ENCODE measurements at places on chromosomes 3 and 15.

- DNase-seq: no peak
Observed at GRCh38 chr15:98160236-98160635, 199.7 kb downstream of the ARRDC4 start.

DNA sequence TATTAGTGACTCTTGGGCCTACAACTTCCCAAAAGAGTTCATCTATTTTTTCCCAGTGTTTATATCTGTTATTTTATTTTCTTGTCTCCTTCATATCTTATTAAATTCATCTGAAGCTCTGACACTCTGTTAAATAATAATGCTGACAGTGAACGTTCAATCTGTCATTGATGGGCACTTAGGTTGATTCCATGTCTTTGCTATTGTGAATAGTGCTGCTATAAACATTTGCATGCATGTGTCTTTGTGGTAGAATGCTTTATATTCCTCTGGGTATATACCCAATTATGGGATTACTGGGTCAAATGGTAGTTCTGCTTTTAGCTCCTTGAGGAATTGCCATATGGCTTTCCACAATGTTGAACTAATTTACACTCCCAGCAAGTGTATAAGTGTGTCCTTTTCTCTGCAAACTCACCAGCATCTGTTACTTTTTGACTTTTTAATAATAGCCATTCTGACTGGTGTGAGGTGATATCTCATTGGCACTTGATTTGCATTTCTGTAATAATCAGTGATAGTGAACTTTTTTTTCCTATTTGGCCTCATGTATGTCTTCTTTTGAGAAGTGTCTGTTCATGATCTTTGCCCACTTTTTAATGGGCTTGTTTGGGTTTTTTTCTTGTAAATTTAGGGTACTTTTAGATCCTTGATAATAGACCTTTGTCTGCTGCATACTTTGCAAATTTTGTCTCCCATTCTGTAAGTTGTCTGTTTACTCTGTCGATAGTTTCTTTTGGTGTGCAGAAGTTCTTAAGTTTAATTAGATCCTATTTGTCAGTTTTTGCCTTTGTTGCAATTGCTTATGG is 122.5 kb downstream of the LEKR1 start:
- DNase-seq: no peak

GRCh38 chr15:79434361-79434760 is 2.2 kb downstream of the MINAR1 start:
- no peak for DNase-seq

DNA sequence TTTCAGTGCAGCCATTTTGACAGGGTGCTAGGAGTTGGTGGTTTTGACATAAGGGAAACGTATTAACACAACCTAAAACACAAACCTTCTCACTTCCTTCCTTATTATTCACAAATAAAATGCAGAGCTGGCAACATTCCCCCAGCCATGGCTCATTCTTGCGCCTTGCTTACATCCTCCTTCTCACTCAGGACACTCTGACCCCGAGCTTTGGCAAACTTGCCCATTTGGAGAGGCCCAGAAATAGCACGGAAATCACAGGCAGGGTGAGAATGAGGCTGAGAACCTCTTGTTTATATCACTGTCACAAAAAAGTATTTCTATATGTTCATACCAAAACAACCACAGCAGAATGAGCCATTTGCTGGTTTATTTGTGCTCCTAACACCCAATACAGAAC is 244.3 kb downstream of the NTRK3 start:
- no peak for DNase-seq

DNA sequence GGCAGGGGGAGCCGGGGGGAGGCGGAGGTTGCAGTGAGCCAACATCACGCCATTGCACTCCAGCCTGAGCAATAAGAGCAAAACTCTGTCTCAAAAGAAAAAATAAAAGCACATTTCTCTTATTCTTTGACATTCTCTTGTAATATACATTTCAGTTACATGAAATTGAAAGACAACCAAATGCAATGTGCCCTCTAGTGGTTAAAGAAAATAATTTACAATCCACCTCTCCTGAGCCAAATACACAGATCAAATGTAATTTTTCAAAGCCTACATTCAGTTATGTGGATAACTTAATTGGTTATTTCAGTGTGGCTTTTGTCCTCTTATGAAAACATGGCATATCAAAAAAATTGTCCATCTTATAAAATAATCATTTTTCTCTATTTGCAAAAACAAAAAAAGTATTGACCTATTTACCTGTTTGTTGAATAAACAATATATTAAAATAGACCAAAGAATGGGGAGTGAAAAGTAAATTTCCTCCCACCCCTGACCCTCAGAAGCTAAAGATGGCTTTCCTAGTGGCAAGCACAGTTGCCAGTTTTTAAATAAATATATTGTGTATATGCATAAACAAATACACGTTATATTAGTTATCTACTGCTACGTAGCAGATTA is 14.2 kb upstream of the U2SURP start:
- no peak for DNase-seq

DNA sequence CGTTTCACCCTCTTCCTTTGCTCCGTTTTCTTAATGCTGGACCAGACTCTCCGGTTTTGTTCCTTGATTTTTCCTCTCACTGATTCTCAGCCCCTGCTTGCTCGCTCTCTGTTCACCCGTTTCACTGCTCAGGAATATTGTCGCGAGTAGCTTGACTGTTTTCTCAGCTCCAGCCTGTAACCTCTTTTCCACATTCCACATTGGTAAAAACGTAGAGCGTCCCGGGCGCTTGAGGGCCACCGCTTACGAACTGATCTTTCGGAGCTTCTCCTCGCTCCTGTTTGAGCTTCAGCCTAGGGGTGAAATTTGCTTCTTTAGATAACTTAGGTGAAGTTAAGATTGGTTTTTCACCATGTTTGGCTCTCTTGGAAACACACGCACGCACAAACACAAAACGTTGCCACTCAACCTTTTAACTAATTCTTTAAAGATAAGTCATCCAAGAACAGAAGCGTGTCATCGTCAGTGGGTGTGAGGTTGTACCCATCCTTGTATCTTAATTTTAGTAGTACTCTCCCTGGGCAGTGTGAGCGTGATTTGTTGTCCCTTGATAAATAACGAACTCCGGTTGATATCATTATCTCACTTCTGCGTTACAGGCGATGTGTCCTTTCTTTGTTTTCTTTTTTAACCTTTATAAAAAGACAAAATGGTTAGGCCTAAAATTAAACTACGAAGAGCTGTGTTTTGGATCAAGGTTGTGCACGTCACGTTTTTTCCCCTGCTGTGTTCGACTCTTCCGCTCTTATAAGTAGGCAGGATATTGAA is 1.0 kb downstream of the PAK2 start:
- DNase-seq: no peak
